ENCODE measurements at places on chromosomes 2 and 18.

DNA sequence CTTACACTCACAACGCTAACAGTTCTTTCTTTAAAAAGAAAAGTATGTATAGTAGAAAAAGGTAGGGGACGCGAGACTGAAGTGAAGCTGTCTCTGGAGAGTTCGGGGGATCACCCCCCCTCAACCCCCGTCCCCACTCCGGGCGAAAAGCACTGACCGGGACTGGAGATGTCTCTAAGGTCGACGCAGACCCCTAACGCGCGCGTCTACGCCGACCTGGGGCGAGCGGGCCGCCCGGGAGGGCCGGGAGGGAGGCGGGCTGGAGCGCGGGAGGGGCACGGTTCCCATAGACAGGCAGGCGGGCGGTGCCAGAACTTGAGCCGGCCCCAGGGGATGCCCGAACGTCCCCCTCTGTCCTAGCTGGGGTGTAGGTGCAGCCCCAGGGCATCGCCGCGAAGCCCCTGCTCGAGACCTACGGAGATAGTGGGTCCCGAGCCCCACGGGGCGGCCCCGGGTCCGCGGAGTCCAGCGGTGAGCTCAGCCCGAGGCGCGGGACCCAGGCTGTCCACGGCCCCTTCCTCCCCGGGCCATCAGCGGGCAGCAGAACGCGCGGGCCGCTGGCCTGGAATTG lies 82.2 kb downstream of the CHRNA1 start:
- peak; percentile 49 for DNase-seq

- DNase-seq = no peak
Observed at GRCh38 chr2:43427032-43427424, 168.8 kb downstream of the THADA start.

DNA sequence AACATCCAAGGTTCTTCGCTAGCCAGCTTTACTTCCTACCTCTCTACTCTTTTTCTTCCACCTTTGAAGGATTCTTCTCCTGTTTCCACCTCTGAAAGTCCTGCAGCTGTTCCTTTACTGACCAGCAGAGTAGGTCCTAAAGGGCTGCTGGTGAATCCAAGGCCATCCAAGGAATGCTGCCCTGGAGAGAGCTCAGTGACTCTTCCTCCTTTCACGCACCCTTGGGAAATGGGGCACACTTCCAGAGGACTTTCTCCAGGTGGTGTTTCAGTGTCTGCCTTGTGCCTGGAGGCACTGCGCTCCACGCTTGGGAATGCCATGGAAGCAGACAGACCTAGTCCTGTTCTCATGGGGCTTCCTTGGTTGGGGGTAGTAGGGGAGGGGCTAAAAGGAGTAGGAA lies 45.4 kb downstream of the SLC16A14 start:
- DNase-seq = no peak

DNA sequence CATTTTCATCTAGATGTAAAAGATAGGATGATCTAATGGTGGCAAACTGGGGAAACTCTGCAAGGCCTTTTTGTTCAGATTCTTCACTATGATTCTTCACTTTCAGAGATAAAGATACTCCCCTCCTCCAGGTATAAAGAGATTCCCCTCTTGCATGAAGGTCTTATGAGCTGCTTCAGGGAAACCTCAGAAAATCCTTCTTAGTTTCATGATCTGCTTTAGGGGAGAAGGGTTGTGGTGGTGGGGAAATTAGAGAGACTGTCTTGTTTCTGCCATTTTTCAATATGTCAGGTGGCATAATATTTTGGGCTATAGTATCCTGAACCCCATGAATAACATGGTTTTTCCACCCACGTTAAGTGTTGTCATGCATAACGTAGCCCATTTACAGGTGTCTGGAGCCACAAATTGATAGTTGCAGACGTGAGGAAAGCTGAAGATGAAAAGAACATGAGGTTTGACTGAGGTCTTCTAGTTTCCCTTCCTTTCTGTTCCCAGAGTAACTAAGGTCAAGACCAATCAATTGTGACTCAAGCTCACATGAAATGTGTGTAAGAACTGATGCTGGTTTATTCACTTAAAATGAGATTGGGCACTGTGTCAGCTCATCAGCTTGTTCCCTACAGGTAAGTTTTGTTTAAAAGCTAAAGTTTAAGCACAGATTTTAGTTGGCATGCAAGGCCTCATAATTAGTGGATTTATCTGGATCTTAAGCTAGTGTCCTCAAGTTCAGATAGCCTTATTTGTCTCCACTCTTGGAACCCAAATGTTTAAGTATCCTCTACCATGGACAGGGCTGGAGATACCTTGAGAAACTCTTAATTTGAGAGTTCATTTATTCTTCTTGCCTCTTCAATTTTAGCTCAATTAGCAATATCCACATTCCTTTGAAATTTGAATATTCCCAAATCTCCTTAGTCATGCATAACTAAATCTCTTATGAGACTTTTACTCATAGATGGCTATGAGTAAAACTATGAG lies 304.5 kb upstream of the FANCL start:
- no peak for DNase-seq

DNA sequence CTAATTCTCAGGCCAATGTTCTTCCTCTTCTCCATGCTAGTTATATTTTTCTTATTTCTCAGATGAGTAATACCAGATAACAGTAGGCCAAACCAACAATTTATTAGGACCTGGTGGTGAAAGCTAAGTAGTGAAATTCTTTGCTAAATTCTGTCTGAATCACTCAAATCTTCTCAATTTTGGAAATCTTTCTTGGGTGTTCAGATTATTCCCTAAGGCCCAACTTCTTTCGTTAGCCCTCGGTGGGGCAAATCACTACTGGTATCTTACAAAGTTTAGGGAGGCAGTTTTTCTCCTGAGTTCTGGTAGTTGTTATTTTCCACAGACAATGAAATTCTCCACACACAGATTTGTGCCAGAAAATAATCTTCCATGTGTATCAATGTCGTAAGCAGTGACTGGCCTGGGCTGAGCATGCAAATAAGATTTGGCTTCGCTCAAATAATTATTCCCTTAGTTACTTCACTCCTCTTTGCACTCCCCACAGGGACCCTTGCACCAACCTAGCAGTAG lies 443.5 kb upstream of the SLC14A2 start:
- no peak for DNase-seq

DNA sequence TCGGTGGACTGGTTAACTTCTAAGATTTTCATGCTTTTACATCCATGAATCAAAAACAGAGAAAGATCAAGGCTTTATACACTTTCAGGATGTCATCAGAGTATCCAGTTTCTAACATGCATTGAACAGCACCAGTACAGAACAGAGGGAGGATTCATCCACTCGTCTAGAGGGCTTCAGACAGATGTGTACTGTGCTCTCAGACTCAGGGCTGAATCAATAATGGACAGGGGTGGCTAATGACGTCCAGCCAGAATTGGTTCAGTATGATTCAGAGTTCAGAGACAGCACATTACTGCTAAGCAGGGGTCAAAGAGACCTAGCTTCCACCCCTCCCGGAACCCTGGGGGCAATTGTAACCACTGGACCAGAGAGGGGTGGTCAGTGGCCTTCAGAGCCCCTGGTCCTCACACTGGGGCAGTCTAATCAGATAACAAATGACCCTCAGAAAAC lies 37.3 kb downstream of the RNU4ATAC start:
- no peak for DNase-seq

All from activated B cell treated with CpG ODN at 0.5 μM for 24 hours (primary cell).